ENCODE measurements at places on chromosomes 5 and 9.
A peak's percentile ranks its signal among the peaks of the same experiment; 100 is the strongest.

- H3K4me3 ChIP-seq, result peak overlapping the region; percentile 72
- no peaks in the 10 kb centered on the region for H3K27me3 ChIP-seq
- no peaks in the 10 kb centered on the region for H3K36me3 ChIP-seq
- no peaks in the 10 kb centered on the region for H3K4me1 ChIP-seq
These were observed 2.4 kb downstream of the PPARGC1B start for GRCh38 chr5:149732324-149733128.

GRCh38 chr5:174086751-174087150, 41.2 kb downstream of the NSG2 start:
- no peaks in the 10 kb centered on the region for H3K4me1 ChIP-seq
- H3K36me3 ChIP-seq, result no peaks in the 10 kb centered on the region
- H3K4me3 ChIP-seq, result no peak overlapping the region
- H3K27me3 ChIP-seq, result no peaks in the 10 kb centered on the region

- H3K27ac ChIP-seq, result no peak overlapping the region
- DNase-seq, result no peak
These were observed 94.1 kb downstream of the APBA1 start for GRCh38 chr9:69578026-69578425.

- H3K27me3 ChIP-seq, result no peaks in the 10 kb centered on the region
- H3K4me3 ChIP-seq, result no peak overlapping the region
- H3K4me1 ChIP-seq, result no peaks in the 10 kb centered on the region
- no peak for DNase-seq
- no peaks in the 10 kb centered on the region for H3K36me3 ChIP-seq
- H3K27ac ChIP-seq, result peak overlapping the region; percentile 46
These were observed 51.8 kb downstream of the BASP1 start for GRCh38 chr5:17269201-17269600.

DNA sequence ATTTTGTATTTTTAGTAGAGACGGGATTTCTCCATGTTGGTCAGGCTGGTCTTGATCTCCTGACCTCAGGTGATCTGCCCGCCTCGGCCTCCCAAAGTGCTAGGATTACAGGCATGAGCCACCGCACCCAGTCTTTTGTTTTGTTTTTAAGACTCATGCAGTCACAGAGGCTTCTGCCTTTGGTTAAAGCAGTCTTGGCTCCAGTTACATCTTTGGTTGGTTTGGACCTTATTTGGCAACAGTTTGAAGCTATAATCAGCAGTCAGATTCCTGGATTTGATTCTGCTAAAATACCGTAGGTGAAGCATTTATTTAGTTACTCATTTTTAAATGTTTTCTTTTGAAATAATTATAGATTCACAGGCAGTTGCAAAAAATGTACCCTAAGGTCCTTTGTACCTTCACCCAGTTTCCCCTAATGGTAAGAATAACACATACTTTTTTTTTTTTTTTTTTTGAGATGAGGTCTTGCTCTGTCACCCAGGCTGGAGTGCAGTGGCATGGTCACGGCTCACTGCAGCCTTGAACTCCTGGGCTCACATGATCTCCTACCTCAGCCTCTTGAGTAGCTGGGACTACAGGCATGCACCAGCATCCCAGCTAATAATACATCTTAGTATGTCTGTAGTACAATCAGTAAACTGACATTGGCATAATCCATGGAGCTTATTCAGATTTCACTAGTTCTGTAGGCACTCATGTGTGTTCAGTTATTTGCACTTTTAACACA, 15.7 kb downstream of the USP20 start:
- H3K36me3 ChIP-seq, result peaks cover 41% of the 10 kb centered on the region
- DNase-seq, result no peak
- no peak overlapping the region for H3K27ac ChIP-seq
- H3K27me3 ChIP-seq, result no peaks in the 10 kb centered on the region
- no peak overlapping the region for H3K4me3 ChIP-seq

DNA sequence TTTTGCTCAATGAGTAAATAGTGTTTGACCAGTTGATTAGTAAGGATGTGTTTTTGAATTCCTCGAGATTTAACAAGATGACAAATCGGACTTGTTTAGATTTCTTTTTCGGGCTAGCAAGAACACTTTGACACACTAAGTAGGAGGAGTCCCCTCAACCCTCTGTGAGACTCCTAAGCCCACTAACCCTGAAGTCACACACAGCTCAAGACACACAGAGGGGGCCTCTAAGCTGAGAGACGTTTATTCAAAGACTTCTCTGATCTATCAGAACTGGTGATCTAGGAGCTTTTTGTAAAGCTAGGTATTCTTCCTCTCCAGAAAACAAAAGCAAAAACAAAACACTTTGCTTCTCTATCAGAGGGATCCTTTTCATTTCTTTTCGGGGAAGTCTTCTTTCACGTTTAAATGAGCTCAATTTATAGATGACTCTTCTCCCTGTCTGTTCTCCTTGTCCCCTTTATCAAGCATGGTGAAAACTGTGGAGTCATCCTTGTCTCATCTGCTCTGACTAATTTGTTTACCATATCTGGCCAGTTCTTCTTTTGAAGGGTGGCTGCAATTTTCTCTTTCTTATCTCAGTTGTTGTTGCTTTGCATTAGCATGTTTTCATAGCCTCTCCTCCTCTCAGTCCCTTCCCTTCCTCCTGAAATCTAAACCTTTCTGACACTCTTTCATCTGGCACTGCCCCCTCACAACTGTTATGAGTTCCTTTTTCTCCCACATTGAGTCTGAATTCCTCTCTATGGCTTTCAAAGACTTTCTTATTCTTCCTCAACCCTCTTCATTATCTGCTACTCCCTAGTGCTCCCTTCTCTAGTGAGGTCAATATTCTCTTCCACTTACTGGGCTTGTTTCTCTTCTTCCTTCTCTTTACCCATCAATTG, 68.5 kb upstream of the RAI14 start:
- H3K27ac ChIP-seq, result no peak overlapping the region
- DNase-seq, result no peak
- H3K27me3 ChIP-seq, result no peaks in the 10 kb centered on the region
- H3K4me1 ChIP-seq, result no peaks in the 10 kb centered on the region
- no peaks in the 10 kb centered on the region for H3K36me3 ChIP-seq
- H3K4me3 ChIP-seq, result no peak overlapping the region

DNA sequence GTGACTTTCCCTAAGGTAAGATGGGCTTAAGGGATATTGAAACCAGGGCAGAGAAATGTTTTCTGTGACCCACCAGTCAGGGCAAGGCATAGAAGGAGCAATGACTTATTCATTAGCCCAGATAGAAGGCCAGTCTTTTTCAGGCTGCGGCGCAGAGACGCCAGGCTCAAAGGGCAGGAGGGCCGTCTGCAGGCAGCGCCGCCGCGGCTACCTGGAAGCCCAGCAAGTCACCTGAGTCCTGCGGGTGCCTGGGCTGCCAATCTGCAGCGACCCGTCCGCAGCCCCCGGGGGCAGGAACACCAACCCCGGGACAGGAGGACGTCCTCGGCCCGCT, 322 bp upstream of the SH3GL2 start:
- H3K4me1 ChIP-seq, result no peaks in the 10 kb centered on the region
- H3K27ac ChIP-seq, result no peak overlapping the region
- no peak overlapping the region for H3K4me3 ChIP-seq
- H3K36me3 ChIP-seq, result no peaks in the 10 kb centered on the region

- DNase-seq, result no peak
- H3K27ac ChIP-seq, result no peak overlapping the region
- peaks cover 31% of the 10 kb centered on the region for H3K4me1 ChIP-seq
- no peaks in the 10 kb centered on the region for H3K36me3 ChIP-seq
These were observed 61.4 kb downstream of the SERINC5 start for GRCh38 chr5:80194468-80194867.

GRCh38 chr5:176653401-176654385, 6.4 kb downstream of the TSPAN17 start:
- H3K27me3 ChIP-seq, result no peaks in the 10 kb centered on the region
- H3K4me1 ChIP-seq, result peaks cover 12% of the 10 kb centered on the region
- H3K27ac ChIP-seq, result no peak overlapping the region
- H3K4me3 ChIP-seq, result no peak overlapping the region
- no peaks in the 10 kb centered on the region for H3K36me3 ChIP-seq

- no peak for DNase-seq
- H3K27me3 ChIP-seq, result no peaks in the 10 kb centered on the region
- no peak overlapping the region for H3K4me3 ChIP-seq
- H3K4me1 ChIP-seq, result no peaks in the 10 kb centered on the region
- H3K36me3 ChIP-seq, result no peaks in the 10 kb centered on the region
These were observed 3.2 kb upstream of the FUBP3 start for GRCh38 chr9:130576176-130576575.

Data from Peyer's patch (tissue), 4 donors.